ENCODE measurements at places on chromosomes 1 and 21.
A peak's percentile ranks its signal among the peaks of the same experiment; 100 is the strongest.

DNA sequence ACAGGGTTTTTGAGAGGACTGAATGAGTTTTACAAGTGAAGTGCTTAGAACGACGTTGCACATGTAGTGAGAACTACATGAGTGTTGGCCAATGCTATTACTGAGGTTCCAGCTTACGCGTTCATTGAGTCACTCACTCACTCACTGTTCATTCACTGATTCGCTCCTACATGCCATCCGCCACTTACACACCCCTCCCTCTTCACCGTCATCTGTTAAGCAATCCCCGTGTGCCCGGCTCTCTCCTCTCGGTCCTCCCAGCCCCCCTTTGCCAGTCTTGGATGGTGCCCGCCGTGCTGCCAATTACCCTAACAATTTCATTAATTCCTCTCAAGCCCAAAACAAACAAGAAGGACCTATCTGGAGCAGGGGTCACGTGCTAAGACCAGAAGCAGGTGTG, 27.3 kb upstream of the EPHA2 start:
- no peak for DNase-seq

DNA sequence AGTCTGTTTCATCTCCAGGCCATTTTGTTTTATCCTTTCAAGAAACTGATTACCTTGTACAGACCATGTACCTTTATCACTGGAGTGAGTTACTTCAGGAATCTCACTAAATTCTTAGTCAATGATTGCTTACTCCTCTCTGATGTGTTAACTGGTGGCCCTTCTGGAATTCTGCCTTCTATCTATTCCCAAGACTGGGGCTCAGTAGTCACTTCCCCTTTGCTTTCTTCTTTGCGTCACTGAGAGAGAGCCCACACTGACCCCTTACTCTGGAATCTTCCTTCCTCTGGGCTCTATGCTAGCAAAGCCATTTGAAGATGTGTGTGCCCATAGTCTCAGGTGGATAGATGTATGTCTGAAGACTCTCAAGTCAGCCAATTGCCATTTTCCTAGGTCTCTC, 34.6 kb downstream of the XCL2 start:
- no peak for DNase-seq

- DNase-seq, result no peak
These were observed 6.4 kb upstream of the TACSTD2 start for GRCh38 chr1:58583496-58583895.

DNA sequence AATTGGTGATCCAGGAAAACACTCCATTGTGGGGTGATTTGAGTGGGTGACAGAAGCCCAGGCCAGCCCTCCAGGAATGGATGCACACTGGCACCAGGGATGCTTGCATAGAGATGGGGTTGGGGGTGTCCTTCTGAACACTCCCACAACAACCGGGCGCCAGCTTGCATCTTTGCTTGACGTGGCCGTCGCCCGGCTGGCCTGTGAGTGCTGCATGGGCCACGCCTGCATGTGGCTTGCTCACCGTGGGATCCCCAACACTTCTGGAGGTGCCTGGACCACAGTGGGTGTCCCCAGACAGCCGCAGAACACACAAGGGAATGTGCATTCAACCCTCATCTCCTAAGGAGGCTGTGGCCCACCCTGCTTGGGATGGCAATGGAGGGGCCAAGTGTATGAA, 55.1 kb downstream of the SIK1 start:
- no peak for DNase-seq

DNA sequence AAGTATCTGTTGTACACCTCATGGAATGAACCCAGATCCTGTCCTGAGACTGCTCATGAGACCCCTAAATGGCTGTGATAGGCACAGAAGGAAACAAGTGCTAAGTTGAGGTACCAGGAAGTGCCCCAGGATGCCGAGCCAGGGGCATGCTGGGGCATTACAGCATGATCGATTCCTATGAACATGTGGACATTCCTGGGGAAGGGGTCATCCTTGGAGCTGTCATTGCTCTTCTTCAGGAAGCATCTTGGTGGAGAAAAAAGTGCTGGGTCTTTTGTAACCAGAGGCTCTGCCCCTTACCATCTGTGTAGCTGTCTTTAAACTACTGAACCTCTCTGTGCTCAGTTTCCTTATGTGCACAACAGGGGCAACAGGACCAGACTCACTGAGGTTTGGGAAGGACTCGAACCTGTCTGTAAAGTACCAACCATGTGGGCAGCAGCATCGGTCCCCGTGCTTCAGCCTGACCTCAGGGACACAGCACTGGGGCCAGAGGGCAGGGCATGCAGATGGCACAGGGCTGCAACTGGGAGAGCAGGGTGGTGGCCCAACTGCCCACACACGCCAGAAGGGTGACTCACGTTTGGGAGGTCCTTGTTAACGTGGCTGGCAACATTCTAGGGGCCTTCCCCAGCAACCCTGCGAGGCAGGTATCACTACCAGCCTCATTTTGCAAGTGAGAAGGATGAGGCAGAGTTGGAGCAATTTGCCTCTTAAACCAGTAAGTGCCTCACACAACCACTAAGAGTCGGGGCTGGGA, 142.3 kb upstream of the EDN2 start:
- no peak for DNase-seq

DNA sequence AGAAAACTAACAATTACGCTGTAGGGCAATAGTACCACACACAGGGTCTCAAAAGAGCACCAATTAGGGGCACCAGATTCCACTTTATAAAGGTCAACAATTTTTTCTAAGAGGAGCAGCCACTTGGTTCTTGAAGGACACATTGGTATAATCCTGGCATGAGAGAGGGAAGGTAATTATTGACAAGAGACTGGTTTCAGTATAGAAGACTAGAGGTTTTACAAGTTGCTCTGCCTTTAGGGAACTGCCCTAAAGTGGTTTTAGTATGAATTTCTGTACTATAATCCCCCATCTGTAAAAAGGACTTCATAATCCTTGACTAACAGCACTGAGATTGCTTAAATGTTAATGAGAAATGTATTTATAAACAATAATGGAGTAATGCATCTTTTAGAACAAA, 648.5 kb upstream of the PTBP2 start:
- no peak for DNase-seq

GRCh38 chr1:211541720-211542477, 37.1 kb downstream of the SLC30A1 start:
- no peak for DNase-seq

GRCh38 chr1:207342332-207342731, 20.9 kb downstream of the CD55 start:
- no peak for DNase-seq

- no peak for DNase-seq
These were observed 4.1 kb downstream of the PIK3R3 start for GRCh38 chr1:46128344-46128743.

- DNase-seq, result no peak
These were observed 4.3 kb downstream of the CAMK1G start for GRCh38 chr1:209587789-209588188.

GRCh38 chr1:39379187-39379586, 112.2 kb upstream of the BMP8A start:
- DNase-seq, result no peak

GRCh38 chr1:102074874-102075273, 78.1 kb upstream of the OLFM3 start:
- no peak for DNase-seq

- DNase-seq, result no peak
These were observed 3.6 kb upstream of the NFIA start for GRCh38 chr1:61078618-61079295.

- no peak for DNase-seq
These were observed 41.7 kb downstream of the MRPL39 start for GRCh38 chr21:25565272-25566211.

DNA sequence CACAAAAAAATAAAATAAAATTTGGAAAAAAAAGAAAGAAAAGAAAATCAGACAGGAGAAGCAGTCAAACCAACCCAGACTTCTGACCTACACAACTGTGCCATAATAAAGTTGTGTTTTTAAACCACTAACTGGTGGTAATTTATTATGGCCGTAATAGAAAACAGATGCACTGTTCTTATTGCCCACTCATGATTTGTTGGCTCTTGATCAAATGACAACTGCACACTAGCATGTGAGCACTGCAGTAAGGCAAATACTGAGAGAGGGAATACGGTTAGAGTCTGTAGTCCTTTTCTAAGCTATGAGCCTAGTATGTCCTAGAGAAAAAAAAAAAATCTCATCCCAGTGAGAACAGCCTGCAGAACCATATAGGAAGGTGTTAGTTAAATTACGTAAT, 61.2 kb upstream of the TNR start:
- DNase-seq, result no peak

GRCh38 chr1:35053433-35053832, 21.7 kb upstream of the ZMYM6 start:
- no peak for DNase-seq

- no peak for DNase-seq
These were observed 53.3 kb upstream of the SEC16B start for GRCh38 chr1:178023181-178023618.

DNA sequence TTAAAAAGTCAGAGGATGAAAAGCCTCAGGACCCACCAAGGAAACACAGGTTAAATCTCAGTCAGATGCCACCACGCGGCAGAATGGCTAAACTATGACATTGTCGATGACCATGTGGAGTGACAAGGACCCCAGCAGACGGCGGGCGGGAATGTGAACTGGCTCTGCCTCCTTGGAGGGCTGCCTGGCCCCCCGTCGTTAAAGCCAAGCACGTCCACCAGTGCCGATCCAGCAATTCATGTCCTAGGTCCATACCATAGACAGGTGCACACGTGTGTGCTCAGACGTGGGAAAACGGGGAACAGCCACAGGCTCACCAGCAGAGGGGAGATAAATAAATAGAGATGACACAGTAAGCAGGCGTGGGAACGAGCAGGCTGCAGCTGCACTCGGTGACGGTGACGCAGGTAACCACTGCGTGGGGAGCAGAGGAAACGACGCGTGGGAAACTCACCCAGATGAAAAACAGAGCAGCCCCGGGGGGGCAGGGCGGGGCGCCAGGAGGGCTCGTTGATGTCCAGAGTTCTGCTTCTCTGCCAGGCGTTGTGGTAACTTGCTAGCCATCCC, 28.3 kb upstream of the PCBP3 start:
- no peak for DNase-seq

GRCh38 chr1:15723631-15724246, 12.3 kb upstream of the SLC25A34 start:
- DNase-seq, result no peak

- DNase-seq, result no peak
These were observed 54.6 kb upstream of the PRKACB start for GRCh38 chr1:84089465-84089864.

- no peak for DNase-seq
These were observed 30.7 kb downstream of the GRHL3 start for GRCh38 chr1:24349891-24350290.

DNA sequence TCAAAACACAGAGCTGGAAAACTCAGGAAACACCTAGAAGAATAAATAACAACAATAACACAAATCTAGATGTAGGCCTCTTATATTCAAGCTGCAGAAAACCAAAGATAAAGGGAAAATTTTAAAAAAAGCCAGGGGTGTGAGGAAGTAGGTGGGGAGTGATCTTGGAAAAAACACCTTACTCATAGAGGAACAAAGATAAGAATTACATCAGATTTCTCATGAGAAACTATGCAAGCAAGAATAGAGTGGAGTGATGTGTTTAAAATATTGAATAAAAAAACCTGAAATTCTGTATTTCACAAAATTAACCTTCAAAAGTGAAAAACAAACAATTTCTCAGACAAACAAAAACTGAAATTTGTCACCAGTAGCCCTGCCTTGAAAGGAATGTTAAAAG, 265.5 kb upstream of the RGS18 start:
- no peak for DNase-seq

DNA sequence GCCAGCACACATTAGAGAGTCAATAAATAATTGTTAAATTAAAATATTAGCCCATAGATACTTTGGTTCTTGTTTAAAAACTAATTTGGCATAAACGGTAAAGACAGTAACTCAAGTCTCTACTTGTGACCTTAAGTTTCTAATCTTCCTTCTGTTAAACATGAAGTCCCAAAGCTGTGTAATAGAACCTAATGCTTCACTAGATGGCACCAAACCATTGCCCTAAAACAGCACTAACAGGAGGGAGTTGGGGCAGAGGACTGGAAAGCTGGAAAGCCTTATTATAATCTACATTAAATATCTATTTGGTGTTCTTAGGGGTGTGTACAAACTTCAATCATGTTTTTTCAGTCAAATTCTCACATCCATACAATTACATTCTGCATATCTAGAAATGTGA, 176.7 kb downstream of the OLFM3 start:
- peak; percentile 33 for DNase-seq

DNA sequence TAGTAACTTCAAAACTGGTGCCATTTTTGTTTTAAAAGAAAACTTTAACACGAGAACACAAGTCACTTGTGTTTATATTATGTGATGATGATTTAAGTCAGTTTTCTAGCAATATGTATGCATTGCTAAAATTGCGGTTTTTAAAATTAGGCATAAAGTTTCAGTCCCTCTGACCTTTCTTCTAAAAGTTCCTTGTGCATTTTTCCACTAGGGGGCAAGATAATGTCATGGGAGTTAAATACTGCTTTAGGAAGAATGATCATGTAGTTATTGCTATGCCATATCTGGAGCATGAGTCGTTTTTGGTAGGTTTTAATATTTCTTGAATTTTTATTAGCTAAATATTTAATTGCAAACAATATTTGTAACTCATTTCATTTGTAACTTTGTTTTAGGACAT, 10.7 kb downstream of the CDC7 start:
- DNase-seq, result no peak

GRCh38 chr1:184867866-184868689, 106.2 kb downstream of the NIBAN1 start:
- DNase-seq, result no peak

DNA sequence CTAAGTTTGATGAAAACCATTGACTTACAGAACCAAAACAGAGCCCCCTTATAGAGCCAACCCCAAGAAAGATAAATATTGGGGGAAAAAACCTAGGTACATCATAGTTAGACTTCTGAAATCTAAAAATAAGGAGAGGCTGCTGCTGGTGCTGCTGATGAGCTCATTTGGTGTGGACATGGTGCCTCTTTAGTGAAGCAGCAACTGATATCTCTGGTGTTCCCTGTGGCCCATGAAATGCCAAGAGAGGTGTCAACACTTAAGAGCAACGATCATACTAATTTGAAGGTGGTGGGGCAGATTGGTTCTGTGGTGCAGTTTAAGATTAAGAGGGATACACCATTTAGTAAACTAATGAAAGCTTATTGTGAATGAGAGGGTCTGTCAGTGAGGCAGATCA, 35.9 kb downstream of the ST3GAL3 start:
- no peak for DNase-seq

GRCh38 chr1:231183639-231184590, 22.1 kb downstream of the TRIM67 start:
- no peak for DNase-seq

GRCh38 chr1:59096501-59096900, 200.4 kb upstream of the FGGY start:
- no peak for DNase-seq

GRCh38 chr1:66732407-66733166, 19.7 kb upstream of the DYNLT5 start:
- no peak for DNase-seq

GRCh38 chr1:163672976-163673758, 351.4 kb downstream of the NUF2 start:
- DNase-seq, result no peak

DNA sequence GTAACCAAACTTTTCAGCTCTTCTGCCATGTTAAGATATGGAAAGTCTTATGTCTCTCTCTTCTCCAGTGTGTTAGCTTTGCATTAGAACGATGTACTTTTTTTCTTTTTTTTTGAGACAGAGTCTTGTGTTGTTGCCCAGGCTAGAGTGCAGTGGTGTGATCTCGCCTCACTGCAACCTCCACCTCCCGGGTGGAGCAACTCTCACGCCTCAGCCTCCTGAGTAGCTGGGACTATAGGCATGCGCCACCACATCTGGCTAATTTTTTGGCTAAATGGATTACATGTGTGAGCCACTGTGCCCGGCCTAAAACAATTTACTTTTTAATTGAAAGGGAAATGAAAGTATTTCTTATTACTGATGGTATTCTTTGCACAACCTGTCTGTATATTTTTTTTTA, 35.8 kb downstream of the SPEN start:
- no peak for DNase-seq

Measured in NCI-H1417 treated with DMSO at 0.1 percent for 48 hours (cell line).